ENCODE measurements at places on chromosomes 6 and 20. TPM values are rescaled to one million over a fixed set of nuclear protein-coding genes. Genes with fewer than 3 reads are reported as not detected.

MLN gene
- not detected for total RNA-seq

NHLRC1 gene
- total RNA-seq: 1.9 TPM

CTNNBL1 gene
- total RNA-seq: 58.6 TPM

KIAA1755 gene
- total RNA-seq: 8.0 TPM

KIF6 gene
- 0.31 TPM for total RNA-seq

RHAG gene
- 0.97 TPM for total RNA-seq

CUL7 gene
- 10.8 TPM for total RNA-seq

VWA7 gene
- 6.2 TPM for total RNA-seq

RAB32 gene
- 16.0 TPM for total RNA-seq

PI16 gene
- 28.2 TPM for total RNA-seq

CCND3 gene
- total RNA-seq: 62.4 TPM

PAK5 gene
- total RNA-seq: not detected

VSX1 gene
- not detected for total RNA-seq

SLC44A4 gene
- not detected for total RNA-seq

SLC35D3 gene
- not detected for total RNA-seq

RAMACL gene
- total RNA-seq: 1.6 TPM

ESR1 gene
- total RNA-seq: 2.4 TPM

NKAIN4 gene
- total RNA-seq: not detected

ZFAND3 gene
- total RNA-seq: 61.1 TPM

TMC2 gene
- 0.06 TPM for total RNA-seq

HS3ST5 gene
- not detected for total RNA-seq

TMEM170B gene
- 5.6 TPM for total RNA-seq

PARD6B gene
- total RNA-seq: 3.2 TPM

PPP1R14C gene
- 94.9 TPM for total RNA-seq

All from left cardiac atrium (tissue), 4 donors.